ENCODE measurements at places on chromosomes 1 and 21.

DNA sequence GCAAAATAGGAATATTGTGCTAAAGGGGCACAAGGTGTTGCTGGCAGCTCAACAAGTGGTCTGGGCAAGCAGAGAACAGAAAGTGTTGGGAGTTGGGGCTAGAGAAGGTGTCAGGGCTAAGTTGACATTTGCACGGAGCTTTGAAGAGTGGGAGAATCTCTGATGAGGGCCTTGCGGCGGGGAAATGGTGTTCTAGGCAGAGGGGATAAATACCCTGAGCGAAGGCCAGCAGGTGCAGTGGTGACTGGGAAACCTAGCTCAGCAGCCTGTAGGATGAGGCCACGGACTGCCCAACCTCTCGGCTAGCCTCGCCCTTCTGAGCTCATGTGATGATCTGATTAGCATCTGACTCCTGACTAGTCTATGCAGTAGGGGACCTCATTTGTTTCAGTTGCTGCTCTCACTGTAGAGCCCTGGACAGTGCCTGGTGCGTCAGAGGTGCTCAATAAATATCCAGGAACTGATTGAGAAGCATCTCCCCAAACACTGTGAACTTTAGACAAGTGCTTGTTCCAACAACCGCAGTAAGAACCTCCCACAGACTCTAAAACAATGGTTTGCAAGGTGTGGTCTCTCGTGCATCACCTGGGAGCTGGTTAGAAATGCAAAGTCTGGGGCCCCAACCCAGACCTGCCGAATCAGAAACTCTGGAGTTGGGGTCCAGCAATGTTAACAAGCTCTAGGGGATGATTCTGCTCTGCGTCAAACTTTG is 1.0 kb upstream of the FOXO6 start:
- no peak for DNase-seq

GRCh38 chr1:53614231-53615021 is 124.5 kb downstream of the GLIS1 start:
- DNase-seq = peak; percentile 62

DNA sequence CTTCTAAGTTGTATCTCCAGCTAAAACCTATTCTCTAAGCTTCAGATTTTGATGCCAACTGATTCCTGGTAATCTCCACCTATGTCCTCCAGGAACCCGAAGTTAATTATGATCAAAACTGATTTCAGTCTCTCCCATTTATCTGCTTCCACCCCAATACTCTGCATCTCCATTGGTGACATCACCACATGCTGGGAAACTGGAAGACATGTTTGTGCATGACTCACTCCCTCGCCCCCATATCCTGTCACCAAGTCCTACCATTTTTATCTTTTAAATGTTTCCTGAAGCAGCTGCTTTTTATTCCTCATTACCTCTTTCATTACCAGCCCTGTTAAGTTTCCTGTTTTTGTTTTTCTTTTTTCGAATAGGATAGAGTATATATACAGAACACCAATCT is 228.5 kb downstream of the LRRC40 start:
- no peak for DNase-seq

DNA sequence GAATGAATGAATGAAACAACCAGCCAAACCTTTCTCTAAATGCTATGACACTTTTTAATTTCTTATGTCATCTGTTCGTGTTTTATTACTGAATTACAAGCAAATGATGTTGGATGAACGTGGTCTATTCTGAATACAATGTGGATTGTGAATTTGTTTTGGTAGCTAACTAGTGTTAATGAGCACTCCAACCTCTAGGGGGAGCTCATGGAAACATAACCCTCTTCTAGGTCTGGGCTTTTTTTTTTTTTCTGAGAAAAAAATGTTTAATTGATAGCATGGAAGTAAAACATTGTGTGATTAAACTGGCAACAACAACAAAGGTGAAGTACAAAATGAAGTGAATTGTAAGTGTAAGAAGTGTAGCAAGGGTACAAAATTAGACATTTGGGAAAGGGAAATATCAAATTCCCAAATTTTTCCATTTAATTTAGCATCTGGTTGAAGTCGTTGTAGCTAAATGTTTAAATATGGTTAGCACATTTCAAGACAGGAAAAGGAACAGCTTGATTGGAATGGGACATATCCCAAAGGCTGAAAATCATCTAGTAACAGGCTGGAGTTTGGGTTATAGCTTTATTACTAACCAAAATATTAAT is 42.6 kb upstream of the PTGS2 start:
- no peak for DNase-seq

DNA sequence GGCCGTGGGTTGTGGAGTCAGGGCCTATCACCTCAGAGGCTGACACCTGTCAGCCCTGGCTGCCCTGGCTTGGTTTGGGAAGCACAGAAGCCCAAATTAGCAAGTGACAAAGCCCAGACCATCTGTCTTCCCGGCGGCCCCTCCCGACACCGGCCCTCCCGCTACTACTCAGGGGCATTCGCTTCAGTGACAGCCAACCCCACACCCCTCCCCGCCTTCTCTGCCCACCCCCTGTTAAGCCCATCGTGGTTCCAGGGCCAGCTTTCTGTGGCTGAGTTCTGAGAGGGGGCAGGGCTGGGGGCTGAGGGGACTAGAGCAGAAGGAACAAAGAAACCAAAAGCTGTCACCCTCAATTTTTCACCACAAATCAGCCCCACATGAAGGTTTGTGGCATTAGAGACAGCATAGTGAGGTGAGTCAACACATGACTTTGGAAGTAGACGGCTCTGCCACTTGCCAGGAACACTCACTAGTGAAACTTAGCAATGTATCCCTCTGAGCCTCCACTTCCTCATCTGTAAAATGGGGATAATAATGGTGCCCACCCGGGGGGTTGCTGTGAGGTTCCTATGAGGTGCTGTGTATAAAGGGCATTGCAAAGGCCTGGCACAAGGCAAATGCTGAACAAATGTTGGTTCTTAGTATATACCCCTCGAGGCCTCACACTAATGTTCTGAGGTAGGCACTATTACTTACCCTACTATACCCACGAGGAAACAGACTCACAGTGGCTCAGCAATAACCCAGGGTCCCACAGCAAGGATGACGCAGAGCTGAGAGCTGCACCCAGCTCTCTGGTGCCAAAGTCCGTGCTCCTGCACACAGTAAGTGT is 5.2 kb upstream of the TNNI1 start:
- no peak for DNase-seq

DNA sequence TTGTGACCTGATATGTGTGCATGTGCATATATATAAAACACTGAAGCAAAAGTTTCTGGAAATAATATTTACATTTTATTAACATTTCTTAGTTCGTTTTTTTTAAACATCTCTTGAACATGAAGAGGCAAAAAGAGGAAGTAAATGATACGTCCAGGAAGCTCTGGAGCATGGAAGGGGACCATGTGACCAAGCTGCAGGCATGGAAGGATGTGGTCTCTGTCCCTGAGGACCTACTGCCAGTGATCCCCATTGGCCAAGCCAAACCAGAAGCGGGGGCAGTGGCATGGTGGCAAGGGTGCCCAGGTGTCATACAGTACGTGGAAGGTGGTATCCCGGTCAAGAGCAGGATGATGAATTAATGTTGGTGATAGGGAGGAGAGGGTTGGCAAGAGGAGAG is 268.3 kb upstream of the PROX1 start:
- no peak for DNase-seq

- no peak for DNase-seq
Measured at GRCh38 chr1:44926311-44926781, 60.0 kb downstream of the EIF2B3 start.

DNA sequence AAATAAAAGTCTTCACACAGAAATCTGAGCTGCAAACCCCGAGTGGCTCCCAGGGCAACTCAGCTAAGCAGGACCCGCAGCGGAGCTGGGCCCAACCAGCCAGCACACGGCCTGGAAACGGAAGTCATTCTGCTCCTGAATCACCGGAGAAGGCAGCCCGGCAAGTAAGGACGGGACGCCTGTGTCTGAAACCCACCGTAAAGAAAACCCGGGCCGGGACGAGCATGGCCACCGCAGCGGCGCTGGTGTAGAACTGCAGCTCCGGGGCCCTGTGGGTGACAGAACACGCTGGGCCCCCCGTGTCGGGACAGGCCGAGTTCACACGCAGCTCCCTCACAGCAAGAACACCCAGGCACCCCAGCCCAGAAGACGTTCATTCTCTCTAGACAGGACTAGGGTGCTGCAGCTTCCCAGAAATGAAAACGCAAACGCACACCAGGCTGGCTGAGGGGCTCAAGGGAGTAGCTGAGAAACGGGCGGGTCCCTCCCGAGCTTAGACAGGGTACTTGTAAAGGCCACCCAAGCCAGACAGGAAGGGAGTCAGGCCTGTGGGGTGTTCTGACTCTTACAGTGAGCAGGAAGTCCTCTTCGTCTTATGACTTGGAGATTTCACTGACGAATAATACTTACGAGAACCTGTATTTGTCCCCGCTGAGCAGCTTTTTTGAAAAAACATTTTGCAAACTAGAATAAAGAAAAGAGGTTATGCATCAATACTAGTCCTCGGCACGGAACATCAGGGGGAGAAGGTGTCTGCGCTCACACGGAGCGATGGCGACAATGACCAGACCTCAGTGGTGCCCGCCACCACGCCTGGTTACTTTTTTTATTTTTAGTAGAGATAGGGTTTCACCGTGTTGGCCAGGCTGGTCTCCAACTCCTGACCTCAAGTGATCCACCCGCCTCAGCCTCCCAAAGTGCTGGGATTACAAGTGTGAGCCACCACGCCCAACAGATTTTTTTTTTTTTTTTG is 10.9 kb upstream of the CDK11B start:
- DNase-seq = no peak

DNA sequence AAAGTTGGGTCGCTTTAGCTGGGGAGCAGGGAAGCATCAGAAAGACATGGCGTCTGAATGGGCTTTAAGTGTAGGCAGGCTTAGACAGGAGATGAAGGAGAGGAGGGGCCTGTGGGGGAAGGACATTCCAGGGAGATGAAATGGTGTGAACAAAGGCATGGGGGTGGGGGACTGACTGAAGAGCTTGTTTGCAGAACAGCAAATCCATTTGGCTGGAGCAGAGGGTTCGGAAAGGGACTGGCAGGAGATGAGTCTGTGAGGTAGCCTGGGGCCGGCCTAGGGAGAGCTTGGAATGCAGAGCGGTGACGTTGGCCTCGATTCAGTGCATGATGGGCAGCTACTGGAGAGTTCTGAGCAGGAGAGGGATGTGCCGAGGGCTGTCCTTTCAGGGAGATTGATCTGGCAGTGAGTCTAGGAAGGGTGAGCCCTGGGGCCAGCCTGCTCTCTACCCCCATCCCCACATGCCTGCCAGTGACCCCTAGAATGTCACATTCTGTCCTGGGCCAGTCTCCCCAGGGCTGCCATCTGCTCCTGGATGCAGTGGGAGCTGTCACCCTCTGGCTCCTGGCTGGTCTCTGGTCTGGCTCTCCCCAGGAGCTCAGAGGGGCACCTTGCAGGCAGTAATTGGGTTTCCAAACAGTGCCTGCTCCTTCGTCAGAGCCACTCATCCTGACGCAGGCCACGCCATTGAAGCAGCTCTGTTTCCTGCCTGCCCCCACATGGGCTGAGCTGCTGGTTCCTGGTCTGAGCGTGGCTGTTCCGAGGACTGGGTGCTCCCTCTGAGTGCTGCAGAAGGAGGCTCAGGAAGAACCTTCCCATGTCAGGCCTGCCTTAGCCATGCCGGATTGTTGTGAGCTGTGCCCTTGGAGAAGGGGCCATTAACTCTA is 22.3 kb upstream of the TMEM222 start:
- no peak for DNase-seq

Data from type B pancreatic cell (in vitro differentiated cells).